Activated T-helper 1 cell treated with Interleukin-2 at 50 U/mL for 16 hours (primary cell): ENCODE measurements at places on chromosomes 2 and 18.

DNA sequence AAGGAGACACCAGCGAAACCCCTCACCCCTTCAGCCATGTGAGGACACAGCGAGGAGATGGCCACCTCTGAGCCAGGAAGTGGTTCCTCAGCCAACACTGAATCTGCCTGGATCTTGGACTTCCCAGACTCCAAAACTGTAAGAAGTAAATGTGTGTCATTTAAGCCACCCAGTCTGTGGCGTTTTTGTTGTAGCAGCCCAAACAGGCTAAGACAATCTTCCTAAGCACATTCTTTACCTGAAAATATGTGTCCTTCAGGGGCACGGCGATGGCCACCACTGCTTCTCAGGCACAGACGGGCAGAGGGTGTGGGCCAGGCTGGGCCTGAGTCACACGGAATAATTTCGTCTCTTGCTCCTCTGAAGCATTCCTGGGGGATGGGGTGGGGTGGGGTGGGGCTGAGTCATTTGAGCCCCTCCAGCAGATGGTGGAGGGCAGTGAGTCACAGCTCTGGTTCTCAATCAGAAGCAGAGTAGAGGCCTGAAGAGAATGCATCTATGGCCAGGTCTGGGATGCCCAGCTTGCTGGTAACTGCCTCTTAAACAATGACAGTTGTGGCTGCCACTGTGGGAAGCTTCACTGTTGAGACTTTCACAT is 142.4 kb downstream of the CAPN13 start:
- no peak for DNase-seq

- no peak for DNase-seq
Observed at GRCh38 chr2:190469771-190470170, 61.6 kb downstream of the MFSD6 start.

- no peak for DNase-seq
Observed at GRCh38 chr2:170822290-170823087, 5.8 kb downstream of the GAD1 start.

DNA sequence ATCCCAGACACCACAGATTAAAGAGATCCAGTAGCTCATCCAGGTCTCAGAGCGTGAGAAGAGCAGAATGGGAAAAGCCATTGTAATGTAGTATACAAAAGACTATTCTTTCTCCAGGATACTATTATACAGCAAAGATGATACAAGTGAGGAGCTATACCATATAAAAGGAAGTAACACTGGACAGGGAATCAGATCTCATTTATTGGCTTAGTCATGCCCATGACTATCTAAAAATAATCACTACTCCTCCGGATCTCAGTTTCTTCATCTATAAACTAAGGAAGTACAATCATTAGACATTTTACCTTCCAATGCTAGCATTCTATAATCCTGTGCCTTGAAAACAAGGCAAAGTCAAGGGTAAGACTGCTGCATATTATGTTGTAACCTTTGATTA is 19.4 kb downstream of the KRCC1 start:
- DNase-seq = no peak

DNA sequence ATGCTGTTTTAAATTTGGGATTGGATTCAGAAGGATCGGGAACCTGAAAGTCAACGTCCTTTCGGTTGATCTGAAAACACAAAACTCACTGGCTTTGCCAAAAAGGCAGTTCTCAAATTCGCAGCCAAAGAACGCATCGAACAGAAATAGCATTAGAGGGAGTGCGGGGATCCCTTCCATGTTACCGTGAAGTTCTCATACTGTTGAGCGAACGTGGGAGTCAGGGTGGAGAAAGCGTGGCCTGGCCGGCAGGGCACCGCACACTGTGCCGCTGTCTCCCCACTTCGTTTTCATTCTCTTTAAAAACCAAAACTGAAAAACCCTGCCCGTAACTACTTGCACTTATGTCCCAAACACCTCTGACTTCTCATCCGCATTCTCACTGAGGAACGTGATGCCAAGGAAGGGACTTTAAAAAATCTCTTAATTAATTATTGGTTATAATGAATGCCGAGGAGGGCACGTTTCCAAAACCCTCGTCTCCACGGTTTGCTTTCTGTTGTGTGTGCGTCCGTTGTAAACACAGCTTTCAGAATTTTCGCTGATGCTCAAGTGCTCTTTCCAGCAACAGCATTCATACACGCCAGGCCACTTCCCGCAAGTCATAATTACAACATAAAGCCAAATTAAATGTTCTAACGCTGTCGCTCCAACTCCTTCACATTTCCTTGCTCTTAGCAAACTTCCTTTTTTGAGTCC is 60.9 kb upstream of the TWIST2 start:
- DNase-seq = no peak

DNA sequence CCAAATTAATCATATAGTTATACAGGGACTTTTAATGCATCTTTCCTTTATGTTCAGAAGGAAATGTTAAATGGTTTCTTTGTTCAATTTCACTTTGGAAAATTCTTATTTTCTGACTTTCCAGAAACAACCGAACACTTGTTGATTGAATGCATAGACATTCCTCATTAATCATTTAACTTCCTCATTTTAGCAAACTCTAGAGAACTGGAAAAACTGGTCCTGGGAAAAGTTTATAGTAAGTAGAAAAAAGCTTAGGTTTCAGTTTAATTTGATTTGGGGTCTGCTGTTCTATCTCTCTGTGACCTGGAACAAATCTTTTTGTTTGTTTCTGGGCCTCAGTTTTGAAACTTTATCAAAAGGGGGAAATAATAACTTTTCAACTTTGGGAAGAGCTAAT is 320.4 kb downstream of the CMPK2 start:
- DNase-seq = no peak

GRCh38 chr2:150686391-150686790 is 198.9 kb upstream of the RND3 start:
- no peak for DNase-seq

- no peak for DNase-seq
Observed at GRCh38 chr2:230600285-230600684, 112.4 kb upstream of the CAB39 start.
